Upper lobe of left lung (tissue), 6 donors: ENCODE measurements at places on chromosomes 5 and 9. TPM values are rescaled to one million over a fixed set of nuclear protein-coding genes. Genes with fewer than 3 reads are reported as not detected.

SLC1A3 gene
- 46.9 TPM for total RNA-seq

INSL6 gene
- total RNA-seq, result not detected

TMEM267 gene
- 17.9 TPM for total RNA-seq

TICAM2 gene
- total RNA-seq, result 0.67 TPM

TNPO1 gene
- 68.1 TPM for total RNA-seq

PPIC gene
- total RNA-seq, result 30.2 TPM

TSTD2 gene
- 17.8 TPM for total RNA-seq

- no peaks in the 10 kb centered on the region for H3K4me1 ChIP-seq
- no peak for DNase-seq
- no peaks in the 10 kb centered on the region for H3K36me3 ChIP-seq
- H3K27me3 ChIP-seq, result no peaks in the 10 kb centered on the region
These were observed 190.0 kb downstream of the TRIM32 start for GRCh38 chr9:116877072-116877471.

DNA sequence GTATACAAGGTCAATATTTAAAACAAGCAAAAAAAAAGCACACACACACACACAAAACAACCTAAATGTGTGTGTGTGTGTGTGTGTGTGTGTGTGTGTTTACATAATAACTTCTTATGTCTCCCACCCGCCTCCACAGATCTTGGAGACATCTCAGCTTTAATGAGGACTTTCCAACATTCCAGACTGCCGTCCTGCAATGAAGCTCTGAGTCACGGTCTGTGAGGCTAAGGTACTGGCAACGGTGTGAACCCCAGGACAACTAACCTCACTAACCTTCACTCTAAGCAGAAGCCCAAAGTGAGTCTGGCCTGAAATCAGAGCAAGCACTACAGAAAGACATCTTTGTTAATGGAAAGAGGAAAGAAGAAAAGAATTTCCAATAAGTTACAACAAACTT, 22.3 kb downstream of the ZNF474 start:
- DNase-seq, result no peak
- no peak overlapping the region for H3K4me3 ChIP-seq

GRCh38 chr5:10618311-10618710, 54.4 kb downstream of the ANKRD33B start:
- no peak overlapping the region for H3K27ac ChIP-seq
- no peak overlapping the region for H3K4me3 ChIP-seq
- peak; percentile 78 for DNase-seq
- no peaks in the 10 kb centered on the region for H3K36me3 ChIP-seq

DNA sequence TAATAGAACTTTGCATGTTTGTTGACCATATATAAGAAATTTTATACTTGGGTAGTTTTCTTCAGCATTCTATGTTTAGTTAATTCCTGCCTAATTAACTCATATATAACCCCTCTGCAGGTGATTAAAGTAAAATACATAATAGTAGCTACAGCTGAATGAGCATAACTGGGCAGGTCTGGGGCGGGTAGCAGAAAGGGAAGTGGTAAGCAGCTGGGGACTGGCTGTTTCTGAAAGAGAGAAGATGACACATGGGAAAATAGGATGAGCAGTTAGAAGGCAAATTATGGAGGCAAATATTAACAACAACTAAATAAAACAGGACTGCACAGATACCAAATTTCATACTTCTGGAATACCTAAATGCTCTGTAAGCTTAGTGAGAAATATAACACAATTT, 128.1 kb downstream of the CPLANE1 start:
- no peak for DNase-seq
- no peak overlapping the region for H3K27ac ChIP-seq
- H3K36me3 ChIP-seq, result no peaks in the 10 kb centered on the region
- H3K4me1 ChIP-seq, result no peaks in the 10 kb centered on the region

GRCh38 chr5:169933127-169933526, 47.2 kb downstream of the INSYN2B start:
- H3K36me3 ChIP-seq, result no peaks in the 10 kb centered on the region
- H3K27me3 ChIP-seq, result no peaks in the 10 kb centered on the region
- no peak overlapping the region for H3K4me3 ChIP-seq
- DNase-seq, result no peak
- no peaks in the 10 kb centered on the region for H3K4me1 ChIP-seq

DNA sequence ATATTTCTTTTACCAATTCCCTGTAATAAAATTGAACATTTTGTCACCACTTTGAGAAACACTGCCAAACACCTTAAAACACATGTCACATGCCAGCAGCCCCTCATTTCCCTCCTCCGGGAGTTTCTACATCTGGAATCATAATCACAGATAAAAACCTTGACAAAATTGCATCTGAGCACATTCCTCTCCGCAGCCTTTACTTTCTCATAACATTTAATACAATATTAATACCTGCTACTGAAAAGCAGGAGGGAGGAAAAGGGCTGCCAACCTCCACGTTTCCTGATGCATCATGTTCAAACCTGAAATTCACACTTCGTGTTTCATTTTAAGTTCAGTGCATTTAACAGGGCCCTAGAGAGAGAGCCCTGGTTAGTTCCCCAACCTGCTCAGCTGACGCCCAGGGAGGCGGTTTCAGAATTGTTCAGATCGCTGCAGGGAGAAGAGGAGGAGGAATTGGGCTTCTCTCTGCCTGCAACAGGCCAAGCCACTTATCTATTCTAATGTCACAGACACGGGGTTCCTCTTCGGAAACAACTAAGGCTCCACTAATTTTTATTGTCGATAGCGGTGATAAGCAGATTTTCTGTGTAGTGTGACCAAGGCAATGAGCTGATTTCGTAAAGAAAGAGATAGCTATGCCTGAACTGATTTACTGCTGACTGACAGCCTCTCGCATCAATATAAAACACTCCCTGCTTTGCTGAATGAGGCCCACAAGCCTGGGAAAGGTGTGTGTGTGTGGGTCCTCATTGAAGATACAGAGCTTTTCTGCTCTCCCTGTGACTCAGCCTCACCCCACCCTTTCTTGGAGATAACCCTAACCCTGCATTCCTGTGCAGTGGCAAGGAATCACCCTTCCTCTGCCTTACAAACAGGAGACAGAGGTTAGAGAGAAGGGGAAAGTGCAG, 4.9 kb upstream of the LHX2 start:
- no peak for DNase-seq
- no peak overlapping the region for H3K4me3 ChIP-seq
- peaks cover 95% of the 10 kb centered on the region for H3K27me3 ChIP-seq

GRCh38 chr5:1553539-1554409, 30.0 kb upstream of the LPCAT1 start:
- H3K4me1 ChIP-seq, result peaks cover 9% of the 10 kb centered on the region
- H3K36me3 ChIP-seq, result no peaks in the 10 kb centered on the region
- H3K4me3 ChIP-seq, result no peak overlapping the region
- H3K27ac ChIP-seq, result peak overlapping the region; percentile 64
- DNase-seq, result peak; percentile 22
- no peaks in the 10 kb centered on the region for H3K27me3 ChIP-seq

- H3K4me1 ChIP-seq, result no peaks in the 10 kb centered on the region
- DNase-seq, result no peak
- H3K27me3 ChIP-seq, result no peaks in the 10 kb centered on the region
- no peaks in the 10 kb centered on the region for H3K36me3 ChIP-seq
These were observed 814.3 kb upstream of the CDH10 start for GRCh38 chr5:25459082-25459481.

- DNase-seq, result no peak
- no peaks in the 10 kb centered on the region for H3K27me3 ChIP-seq
- H3K27ac ChIP-seq, result no peak overlapping the region
These were observed 104.7 kb upstream of the OTULINL start for GRCh38 chr5:14476786-14477435.

- H3K27ac ChIP-seq, result no peak overlapping the region
- H3K36me3 ChIP-seq, result no peaks in the 10 kb centered on the region
- no peak overlapping the region for H3K4me3 ChIP-seq
- DNase-seq, result no peak
These were observed 140.5 kb downstream of the TTLL11 start for GRCh38 chr9:121952611-121953010.

DNA sequence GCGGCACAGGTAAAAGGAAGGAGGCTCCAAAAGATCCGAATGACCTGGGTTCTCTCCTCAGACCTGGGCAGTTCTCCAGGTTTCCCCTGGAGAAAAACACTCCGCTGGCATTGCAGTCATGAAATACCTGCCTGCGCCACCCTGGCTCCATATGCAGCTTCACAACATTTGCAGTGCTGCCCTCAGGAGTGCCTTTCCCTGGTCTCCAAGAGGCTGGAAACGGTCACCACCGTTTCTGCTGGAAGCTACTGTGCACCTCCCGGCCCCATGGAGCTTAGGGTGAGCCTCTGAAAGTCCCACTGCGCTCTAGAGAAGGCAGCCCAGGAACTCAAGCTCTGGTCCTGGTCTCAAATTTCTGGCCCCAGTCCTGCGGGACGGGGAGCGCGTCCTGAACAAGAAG, 670 bp downstream of the UGT3A1 start:
- no peak overlapping the region for H3K4me3 ChIP-seq
- no peak for DNase-seq
- no peaks in the 10 kb centered on the region for H3K27me3 ChIP-seq
- H3K4me1 ChIP-seq, result no peaks in the 10 kb centered on the region
- no peaks in the 10 kb centered on the region for H3K36me3 ChIP-seq
- H3K27ac ChIP-seq, result no peak overlapping the region

GRCh38 chr5:167594750-167595149, 696.7 kb upstream of the WWC1 start:
- no peaks in the 10 kb centered on the region for H3K27me3 ChIP-seq
- no peaks in the 10 kb centered on the region for H3K36me3 ChIP-seq
- H3K4me1 ChIP-seq, result no peaks in the 10 kb centered on the region
- no peak for DNase-seq

GRCh38 chr5:78404682-78405293, 44.4 kb downstream of the SCAMP1 start:
- H3K27ac ChIP-seq, result no peak overlapping the region
- no peak for DNase-seq
- H3K27me3 ChIP-seq, result no peaks in the 10 kb centered on the region
- no peak overlapping the region for H3K4me3 ChIP-seq

DNA sequence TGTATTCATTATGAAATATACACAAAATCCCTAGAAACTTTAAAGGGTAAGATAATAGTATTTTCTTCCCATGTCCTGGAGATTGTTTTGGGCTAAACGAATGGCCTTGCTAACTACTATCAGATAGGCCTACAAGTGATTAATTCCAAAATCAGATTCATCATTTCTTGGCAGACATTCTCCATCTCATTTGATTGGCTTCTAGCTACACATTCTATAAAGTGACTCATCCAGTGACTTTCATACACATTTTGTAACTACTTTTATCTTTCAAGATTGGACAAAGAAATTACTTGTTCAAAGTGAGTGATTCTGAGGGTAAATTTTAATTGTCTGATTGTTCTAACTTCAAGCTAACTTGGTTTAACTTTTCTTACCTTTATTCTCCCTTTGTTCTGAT, 93.3 kb downstream of the RAPGEF6 start:
- no peaks in the 10 kb centered on the region for H3K36me3 ChIP-seq
- H3K27me3 ChIP-seq, result no peaks in the 10 kb centered on the region
- no peaks in the 10 kb centered on the region for H3K4me1 ChIP-seq
- DNase-seq, result no peak
- H3K27ac ChIP-seq, result no peak overlapping the region

GRCh38 chr5:82796643-82797416, 280.4 kb downstream of the TMEM167A start:
- no peak for DNase-seq
- no peaks in the 10 kb centered on the region for H3K27me3 ChIP-seq
- no peaks in the 10 kb centered on the region for H3K4me1 ChIP-seq
- no peaks in the 10 kb centered on the region for H3K36me3 ChIP-seq
- no peak overlapping the region for H3K27ac ChIP-seq
- H3K4me3 ChIP-seq, result no peak overlapping the region

DNA sequence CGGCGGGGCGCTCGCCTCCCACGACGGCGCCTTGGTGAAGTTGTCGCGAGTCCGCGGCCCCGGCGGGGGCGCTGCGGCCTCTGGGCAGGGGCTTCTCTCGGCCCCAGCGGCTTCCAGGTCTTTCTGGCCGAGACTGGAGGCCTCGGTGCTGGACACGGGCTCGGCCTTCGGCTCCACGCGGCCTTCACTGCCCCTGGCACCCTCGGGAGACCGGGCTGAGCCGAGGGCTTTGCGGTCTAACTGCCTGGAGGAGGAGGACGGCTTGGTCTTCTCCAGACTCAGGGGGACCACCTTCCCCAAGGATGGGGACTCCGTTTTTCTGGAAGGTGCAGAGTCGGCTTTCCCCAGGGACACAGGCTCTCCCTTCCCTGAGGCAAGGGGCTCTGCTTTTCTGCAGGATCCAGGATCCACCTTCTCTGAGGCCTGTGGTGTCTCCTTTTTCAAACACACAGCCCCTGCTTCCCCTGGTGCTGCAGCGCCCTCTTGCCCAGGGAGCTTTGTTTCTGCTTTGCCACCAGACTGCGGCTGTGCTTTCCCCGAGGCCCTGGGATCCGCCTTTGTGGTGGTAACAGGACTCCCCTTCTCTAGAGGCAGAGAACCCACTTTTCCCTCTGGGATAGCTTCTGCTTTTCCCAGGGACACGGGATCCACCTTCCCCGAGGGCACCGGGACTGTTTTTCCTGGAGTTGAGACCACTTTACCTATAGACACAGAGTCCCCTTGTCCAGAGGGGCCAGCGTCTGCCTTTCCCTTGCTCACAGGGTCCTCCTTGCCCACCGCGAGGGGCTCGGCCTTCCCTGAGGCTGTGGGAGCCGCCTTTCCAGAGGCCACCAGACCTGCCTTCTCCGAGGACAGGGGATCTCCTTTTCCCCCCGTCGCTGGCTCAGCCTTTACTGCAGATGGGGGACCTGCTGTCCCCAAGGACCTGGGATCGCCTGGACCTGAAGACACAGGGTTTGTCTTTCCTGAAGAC, 12.3 kb downstream of the GPRIN1 start:
- H3K36me3 ChIP-seq, result no peaks in the 10 kb centered on the region
- H3K27me3 ChIP-seq, result no peaks in the 10 kb centered on the region
- no peak overlapping the region for H3K27ac ChIP-seq
- H3K4me1 ChIP-seq, result peaks cover 13% of the 10 kb centered on the region
- H3K4me3 ChIP-seq, result peak overlapping the region; percentile 43

GRCh38 chr9:23941051-23941450, 115.0 kb upstream of the ELAVL2 start:
- H3K4me1 ChIP-seq, result no peaks in the 10 kb centered on the region
- H3K27ac ChIP-seq, result no peak overlapping the region
- no peaks in the 10 kb centered on the region for H3K36me3 ChIP-seq
- no peak for DNase-seq
- no peak overlapping the region for H3K4me3 ChIP-seq

GRCh38 chr9:136631038-136632000, 31.4 kb upstream of the EGFL7 start:
- H3K4me1 ChIP-seq, result peaks cover 39% of the 10 kb centered on the region
- H3K27ac ChIP-seq, result no peak overlapping the region
- no peak overlapping the region for H3K4me3 ChIP-seq
- H3K27me3 ChIP-seq, result no peaks in the 10 kb centered on the region

GRCh38 chr9:16754662-16755061, 115.8 kb downstream of the BNC2 start:
- no peak for DNase-seq
- no peak overlapping the region for H3K27ac ChIP-seq
- H3K4me1 ChIP-seq, result no peaks in the 10 kb centered on the region

- H3K27me3 ChIP-seq, result no peaks in the 10 kb centered on the region
- H3K4me3 ChIP-seq, result no peak overlapping the region
- H3K27ac ChIP-seq, result no peak overlapping the region
These were observed 5.1 kb upstream of the GPX8 start for GRCh38 chr5:55154873-55155272.

- no peaks in the 10 kb centered on the region for H3K27me3 ChIP-seq
- no peak overlapping the region for H3K4me3 ChIP-seq
- DNase-seq, result no peak
- peaks cover 37% of the 10 kb centered on the region for H3K4me1 ChIP-seq
- H3K36me3 ChIP-seq, result no peaks in the 10 kb centered on the region
These were observed 2.9 kb downstream of the BOD1 start for GRCh38 chr5:173613433-173614159.
